ENCODE measurements at places on chromosomes 3 and 15.

- DNase-seq = no peak
Observed at GRCh38 chr3:185807445-185808068, 17.3 kb downstream of the IGF2BP2 start.

- no peak for DNase-seq
Observed at GRCh38 chr15:58748852-58749531, 515 bp downstream of the ADAM10 start.

- DNase-seq = no peak
Observed at GRCh38 chr15:27589260-27589659, 509.9 kb downstream of the OCA2 start.

DNA sequence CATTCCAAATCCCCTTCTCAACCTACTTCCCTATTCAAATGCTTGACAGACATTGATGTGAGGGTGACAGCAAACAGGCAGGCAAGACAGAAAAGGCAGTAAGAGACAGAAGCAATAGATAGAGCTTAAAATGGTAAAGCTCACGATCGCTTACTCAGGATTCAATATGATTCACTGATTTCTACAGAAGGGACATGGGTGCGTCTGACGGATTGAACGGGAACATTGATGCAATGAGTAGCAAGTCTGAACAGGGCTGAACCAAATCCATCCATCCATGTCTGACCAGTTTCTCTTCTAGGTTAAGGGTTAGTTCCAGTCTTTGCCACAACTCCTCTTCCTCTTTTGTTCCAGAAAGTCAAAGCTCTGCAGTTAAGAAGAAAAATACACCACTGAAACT, 35.1 kb downstream of the P2RY1 start:
- no peak for DNase-seq

GRCh38 chr3:110750201-110750600, 321.4 kb upstream of the NECTIN3 start:
- DNase-seq = no peak

All from activated CD8-positive, alpha-beta memory T cell treated with anti-CD3 and anti-CD28 coated beads for 48 hours (primary cell).